ENCODE measurements at places on chromosomes 2 and 18.

GRCh38 chr2:233367586-233367985 lies 13.3 kb downstream of the DGKD start:
- DNase-seq, result no peak

- DNase-seq, result no peak
Observed at GRCh38 chr2:66443979-66444861, 9.3 kb downstream of the MEIS1 start.

DNA sequence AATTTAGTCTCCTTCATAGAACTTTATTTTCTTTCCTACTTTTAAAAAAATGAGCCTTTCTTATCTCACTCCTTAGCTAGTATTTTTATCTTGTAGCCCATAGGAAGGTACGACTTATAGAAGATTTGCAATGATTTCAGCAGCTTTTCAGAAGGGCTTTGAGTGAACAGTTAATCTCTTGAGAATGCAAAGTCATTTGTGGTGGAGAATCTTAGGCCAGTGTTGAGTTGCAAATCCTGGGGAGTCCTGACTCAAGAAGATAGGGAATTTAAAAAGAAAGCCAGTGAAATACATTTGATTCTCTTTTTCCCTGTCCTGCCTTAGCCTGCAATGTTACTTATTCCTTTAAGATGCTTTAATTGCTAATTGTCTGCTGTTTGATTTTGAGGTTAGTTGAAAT lies 33.6 kb downstream of the LYPD6 start:
- no peak for DNase-seq

DNA sequence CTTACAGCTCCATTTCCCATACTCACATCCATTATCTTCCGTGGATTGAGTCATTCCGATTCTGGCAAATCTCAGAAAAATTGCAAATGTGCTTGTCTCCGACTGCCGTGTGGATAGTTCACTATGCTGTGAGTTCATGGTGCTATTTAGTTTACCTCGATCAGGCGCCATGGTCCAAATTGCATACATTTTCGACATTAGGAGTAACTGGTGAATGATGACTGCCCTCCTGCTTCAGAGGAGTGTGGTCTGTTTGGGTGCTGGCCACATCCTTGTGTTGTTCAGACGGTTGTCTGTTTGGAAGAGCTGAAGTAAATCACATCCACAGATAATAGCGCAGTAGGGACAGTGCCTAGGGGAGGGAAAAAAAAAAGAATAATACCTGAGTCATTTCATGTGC lies 439.5 kb downstream of the ZNF516 start:
- DNase-seq, result no peak

GRCh38 chr2:215790523-215791421 lies 222.6 kb downstream of the MREG start:
- DNase-seq, result no peak

GRCh38 chr18:58095222-58095621 lies 51.2 kb downstream of the NEDD4L start:
- DNase-seq, result no peak
